G401 (cell line): ENCODE measurements at places on chromosomes 3 and 15.

DNA sequence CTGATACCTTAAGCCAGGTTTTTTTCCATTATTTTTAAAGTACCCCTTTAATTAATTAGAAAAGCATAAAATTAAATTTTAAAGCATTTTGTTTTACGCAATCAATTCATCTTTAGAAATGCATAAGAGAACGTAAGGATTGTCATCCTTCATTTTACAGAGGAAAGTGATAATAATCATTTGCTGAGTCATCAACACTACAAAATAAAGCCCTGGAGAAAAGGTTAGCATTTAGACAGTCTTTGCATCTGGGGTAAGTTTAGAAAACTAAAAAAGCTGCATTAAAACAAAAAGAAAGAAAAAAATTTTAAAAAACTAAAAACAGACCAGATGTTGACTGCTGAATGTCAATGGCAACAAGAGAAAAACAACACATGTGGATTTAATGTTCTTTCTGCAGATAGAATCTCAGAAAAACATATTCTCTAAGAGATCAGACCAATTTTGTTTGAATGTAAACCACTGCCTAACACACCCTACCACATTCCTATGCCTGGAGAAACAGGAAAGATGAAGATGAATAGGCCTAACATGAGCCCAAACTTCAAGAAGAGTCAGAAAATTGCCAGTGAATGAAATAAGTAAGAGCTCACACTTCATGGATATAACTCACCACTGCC lies 59.9 kb downstream of the SUCNR1 start:
- DNase-seq, result no peak

DNA sequence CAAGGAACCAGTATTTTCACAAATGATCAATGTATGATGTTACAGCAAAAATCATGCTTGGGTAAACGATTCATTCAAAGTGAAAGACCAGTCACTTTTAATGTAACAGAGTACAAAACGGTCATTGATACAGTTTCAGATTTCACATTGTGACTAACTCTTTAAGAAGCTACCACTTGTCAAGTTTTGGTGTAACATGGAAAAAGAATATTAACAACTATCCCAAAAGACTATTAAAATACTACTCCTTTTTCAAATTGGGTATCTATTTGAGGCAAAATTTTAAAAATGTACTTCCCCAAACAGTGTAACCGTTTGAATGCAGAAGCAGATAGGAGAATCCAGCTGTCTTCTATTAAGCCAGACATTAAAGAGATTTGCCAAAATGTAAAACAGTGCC lies 31.7 kb downstream of the AKAP13 start:
- DNase-seq, result no peak

GRCh38 chr3:54760201-54760600 lies 167.7 kb downstream of the LRTM1 start:
- no peak for DNase-seq

DNA sequence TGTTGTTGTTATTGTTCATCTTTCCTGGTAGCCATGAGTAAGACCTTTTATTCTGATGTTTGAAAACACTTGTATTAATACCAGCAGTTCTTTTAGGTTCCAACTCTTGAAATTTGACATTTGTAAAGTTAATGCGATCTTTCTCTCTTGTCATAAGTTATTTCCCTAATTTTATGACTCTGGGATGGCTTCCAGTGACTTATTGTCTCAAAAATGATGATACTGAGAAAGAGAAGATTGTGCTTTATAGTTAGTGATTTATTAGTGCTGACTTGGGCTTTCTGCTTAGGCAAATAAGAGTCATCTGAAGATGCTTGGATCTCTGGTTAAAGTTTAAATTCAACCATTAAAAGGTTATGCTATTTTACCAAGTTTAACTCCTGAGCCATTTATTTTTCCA lies 715.2 kb downstream of the GRM7 start:
- no peak for DNase-seq

GRCh38 chr3:13066834-13067233 lies 6.4 kb downstream of the IQSEC1 start:
- DNase-seq, result no peak

DNA sequence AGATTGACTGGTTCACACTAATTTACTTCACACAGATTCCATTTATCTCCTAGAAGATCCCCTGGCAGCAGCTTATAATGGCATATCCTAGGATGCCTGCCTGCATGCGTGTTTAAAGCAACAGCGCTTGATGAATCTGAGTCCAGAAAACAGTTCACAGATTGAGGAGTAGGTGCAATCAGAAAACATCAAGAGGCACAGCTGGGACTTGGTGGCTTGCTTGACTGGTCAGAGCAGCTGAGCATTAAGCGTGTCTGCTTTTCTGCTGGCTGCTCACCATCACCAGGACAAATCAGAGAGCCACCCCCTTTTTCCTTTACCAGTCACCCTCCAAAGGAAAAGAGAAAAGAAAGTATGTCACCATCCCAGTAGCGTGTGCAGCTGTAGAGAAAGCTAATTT lies 223.6 kb downstream of the WDR72 start:
- DNase-seq, result no peak

- DNase-seq, result peak; percentile 21
Observed at GRCh38 chr3:43468133-43468532, 153.7 kb downstream of the ANO10 start.
